ENCODE measurements at places on chromosomes 5 and 9.

DNA sequence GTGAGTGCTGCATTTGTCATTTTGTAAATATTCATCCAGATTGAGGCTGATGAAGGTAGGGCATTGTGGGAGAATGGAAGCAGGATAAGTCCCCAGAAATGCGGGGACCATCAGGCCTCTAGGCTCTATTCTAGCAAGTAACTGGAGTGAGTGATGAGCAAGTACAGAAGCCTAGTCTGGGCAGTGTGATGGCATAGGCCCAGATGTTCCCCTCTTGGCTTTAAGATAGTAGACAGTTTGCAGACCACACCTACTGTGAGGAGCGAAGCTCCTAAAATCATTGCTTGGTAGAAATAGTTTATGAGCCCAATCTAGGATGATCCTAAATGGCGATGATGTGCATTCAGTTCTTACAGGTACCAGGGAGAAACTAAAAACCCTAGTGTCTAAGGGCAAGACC is 24.3 kb downstream of the NDFIP1 start:
- no peak for ATAC-seq

DNA sequence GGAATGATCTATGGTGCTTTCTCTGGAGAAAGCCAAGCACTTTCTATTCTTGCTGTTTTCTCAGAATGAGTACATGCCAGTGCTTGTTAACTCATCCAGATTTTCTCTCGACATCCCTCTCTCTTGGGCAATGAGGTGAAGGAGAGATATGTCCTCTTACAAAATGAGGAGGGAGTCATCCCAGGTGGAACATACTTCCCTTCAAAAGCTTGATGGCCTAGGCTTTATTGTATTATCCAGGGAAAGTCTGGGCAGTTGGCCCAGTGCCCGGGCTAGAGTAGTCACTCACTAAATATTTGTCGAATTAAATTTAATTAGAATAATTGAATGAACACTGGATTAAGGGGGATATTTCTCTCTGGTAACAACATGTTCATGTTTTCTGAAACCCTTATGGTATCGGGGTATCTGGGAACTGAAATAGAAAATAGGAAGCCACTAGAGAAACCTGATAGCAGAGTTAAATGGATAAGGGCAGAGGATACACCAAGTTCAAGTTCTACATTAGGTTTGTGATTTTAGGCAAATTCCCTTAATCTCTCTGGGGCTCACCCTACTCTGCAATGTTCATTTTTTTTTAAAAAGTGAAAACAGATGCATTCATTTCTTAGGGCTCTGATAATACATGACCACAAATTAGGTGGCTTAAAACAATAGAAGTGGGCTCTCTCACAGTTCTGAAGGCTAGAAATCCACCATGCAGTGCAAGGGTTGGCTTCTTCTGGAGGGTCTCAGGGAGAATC is 99.6 kb downstream of the LIFR start:
- no peak for ATAC-seq

GRCh38 chr5:60463179-60463868 is 236.6 kb downstream of the DEPDC1B start:
- no peak for ATAC-seq

- no peak for ATAC-seq
Observed at GRCh38 chr5:73151766-73152410, 21.1 kb upstream of the TMEM174 start.

DNA sequence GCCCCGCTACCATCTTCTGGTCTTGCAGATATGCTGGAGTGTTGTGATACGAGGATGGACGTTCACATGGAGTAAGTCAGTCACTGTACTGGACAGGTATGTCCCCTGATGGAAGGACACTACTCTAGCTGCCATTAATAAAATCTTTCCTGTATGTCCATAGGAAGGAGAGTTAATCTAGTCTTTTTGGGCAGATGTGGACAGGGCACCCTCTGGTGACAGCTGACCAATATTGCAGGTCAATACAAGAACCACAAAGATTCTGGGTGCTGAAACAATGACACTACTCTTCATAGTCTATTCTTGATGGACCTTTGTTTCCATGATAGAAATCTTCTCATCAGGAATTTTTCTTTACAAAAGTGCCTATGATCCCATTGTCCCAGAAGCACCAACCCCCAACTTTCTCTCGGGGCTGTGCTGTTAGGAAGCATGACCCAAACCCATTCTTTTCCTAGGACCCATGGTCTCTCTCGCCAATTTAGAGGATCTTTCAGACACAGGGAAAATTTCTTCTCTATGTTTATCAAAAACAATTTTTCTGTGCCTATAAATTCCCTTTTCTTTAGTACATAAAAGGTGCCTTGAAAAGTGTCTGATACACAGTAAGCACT is 376.9 kb downstream of the DTWD2 start:
- peak; percentile 44 for ATAC-seq

- ATAC-seq: no peak
Observed at GRCh38 chr9:73154722-73155121, 3.1 kb downstream of the ANXA1 start.

GRCh38 chr9:137174722-137175293 is 3.0 kb upstream of the TMEM210 start:
- ATAC-seq: no peak

- ATAC-seq: no peak
Observed at GRCh38 chr5:73780302-73781080, 154.5 kb downstream of the ARHGEF28 start.

DNA sequence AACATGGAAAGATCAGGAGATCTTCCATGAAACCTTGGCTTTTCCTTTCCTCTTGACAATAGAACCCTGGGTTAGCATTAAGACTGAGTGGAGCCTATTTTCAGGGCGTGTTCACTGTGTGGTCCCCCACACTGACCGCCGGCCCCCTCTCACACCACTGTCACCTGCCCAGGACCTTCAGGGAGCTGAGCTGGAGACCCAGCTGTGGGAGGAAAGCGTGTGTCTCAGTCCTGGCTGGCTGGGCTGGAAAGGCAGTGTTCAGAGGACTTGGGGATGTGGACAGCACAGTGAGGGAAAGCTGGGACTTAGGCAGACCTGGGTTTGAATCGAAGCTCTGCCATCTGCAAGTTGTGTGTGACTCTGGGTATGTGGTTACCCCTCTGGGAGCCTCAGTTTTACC is 268.1 kb downstream of the NSG2 start:
- no peak for ATAC-seq

- no peak for ATAC-seq
Observed at GRCh38 chr5:160382346-160382745, 11.9 kb upstream of the C1QTNF2 start.

DNA sequence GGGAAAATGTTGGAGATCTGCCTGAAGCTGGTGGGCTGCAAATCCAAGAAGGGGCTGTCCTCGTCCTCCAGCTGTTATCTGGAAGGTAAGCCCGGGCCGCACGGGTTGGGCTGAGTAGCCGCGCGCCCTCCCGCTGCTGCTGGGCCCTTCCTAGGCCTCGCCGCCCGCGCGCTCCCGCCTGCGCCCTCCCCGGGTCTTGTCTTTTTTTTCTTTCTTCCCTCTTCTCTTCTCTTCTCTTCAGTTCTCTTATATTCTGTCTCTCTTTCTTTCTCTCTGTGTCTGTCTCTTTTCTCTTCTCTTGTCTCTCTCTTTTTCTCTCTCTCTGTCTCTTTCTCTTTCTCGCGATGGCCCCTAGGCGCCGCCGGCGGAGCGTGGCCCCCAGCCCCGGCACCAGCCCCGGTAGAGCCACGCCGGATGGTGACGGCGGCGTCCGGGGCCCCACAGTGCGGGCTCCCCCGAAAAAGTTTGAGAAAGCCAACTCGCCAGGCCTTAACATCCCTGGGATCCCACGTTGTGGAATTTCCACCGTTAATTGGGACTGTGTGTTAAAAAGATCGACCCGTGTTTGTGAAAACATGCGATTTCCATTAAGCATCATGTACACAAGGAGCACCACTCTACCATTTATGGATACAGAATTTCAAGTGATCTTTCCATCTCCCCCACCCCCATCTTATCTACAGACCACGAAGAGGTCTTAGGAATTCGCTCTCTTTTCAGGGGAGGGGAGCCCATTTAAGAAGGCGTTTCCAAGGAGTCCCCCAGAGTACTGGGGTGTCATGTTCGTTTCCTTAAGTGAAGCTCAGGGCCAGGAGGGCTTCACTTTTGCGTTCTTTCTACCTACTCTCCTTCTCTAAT is 616 bp downstream of the ABL1 start:
- peak; percentile 70 for ATAC-seq

DNA sequence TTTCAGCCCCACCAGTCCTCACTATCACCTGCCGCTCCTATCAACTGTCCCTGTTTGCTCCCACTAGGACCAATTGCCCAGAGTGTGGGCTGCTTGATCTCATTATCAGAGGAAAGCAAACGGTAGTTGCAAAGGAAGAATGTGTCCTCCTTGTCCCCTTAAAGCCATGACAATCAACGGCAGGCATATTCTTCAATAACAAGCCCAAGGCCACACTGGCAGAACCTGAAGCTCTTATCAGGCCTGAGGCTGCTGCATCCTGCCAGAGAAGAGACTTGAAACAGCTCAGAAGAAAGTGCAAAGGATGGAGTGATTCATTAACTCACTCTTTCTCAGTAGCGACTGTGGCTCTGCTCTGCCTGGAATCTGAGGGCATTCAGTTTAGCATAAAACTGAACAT is 39.2 kb upstream of the MAN2A1 start:
- ATAC-seq: no peak

GRCh38 chr5:65062469-65063083 is 293.8 kb downstream of the CWC27 start:
- ATAC-seq: no peak

- ATAC-seq: no peak
Observed at GRCh38 chr5:5009240-5009639, 130.9 kb upstream of the ADAMTS16 start.

DNA sequence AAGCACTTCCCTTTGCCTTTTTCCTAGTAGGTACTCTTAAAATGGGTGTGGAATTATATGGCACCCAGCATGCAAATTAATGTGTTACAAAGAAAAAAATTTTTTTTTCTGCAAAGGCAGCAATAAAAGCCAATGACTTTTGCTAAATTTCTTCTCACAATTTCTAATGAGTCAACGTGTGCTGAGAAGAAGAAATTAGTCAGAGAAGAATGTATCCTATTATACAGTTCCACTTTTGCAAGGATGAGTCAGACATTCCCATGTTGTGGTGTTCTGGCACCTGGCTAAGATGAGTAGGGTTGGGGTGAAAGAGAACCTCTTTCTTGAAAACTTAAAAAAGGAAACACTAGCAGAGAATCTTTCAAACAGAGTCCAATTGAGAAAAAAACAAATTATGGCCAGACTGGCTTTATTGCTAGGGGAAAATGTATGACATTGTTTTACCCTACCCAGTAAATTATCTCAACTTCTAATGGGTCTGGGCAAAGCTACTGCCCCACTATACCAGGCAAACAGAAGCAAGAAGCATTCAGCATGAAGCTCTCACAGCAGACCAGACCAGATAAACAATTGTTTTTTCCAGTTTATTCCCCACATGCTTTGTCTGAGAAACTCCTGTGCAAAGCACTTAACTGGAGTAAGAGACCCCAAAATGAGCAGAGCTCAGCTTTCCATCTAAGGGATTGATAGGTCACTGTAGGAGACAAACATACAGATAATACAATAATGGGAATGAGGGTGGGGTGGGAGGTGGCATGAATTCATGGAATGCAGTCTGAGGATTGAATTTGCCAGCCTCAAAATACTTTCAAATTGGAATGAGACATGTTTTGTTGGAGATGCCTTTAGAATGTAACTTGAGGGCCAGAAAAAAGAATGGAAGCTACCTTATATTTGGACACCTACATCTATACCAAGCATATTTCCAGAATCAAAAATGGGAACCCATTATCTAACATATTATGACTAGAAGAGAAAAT is 220.8 kb upstream of the RFX3 start:
- ATAC-seq: no peak

DNA sequence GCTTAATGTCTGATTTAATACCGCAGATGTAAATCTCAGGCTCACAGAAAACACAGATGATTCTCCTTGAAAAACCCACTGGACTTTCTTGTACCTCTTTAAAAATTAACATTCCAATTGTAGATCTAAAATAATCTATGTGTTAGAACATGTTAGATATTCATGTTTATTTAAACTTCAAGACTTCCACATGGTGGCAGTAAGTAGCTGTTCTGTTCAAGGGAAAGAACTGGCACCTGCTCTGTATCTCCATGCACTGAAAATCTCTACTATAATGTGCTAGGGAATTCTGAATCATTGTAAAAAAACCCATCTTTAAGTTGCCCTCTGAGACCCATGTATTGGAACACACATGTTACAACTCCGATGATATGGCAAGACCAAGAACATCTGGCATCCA is 366.9 kb downstream of the DMRTA1 start:
- no peak for ATAC-seq

DNA sequence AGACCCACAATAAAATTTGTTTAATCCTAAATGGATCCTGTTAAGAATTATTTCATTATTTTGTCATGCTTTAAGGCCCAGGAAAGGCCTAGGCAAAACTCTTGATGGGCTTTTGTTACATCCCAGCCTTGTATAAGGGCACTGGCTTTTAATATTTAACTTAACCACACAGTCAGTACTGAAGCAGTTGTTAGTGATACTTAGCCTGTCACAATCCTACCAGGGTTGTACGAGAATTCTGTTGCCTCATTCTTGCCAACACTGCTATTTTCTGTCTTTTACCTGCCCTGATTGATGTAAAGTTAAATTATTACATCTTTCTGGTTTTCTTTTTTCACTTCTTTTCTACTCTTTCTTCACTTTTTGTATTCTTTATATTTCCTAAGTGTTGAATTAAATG is 10.9 kb downstream of the ZNF169 start:
- no peak for ATAC-seq

- ATAC-seq: no peak
Observed at GRCh38 chr5:150053713-150054392, 32.5 kb downstream of the CSF1R start.

GRCh38 chr9:2727966-2728613 is 10.8 kb downstream of the KCNV2 start:
- ATAC-seq: peak; percentile 77

DNA sequence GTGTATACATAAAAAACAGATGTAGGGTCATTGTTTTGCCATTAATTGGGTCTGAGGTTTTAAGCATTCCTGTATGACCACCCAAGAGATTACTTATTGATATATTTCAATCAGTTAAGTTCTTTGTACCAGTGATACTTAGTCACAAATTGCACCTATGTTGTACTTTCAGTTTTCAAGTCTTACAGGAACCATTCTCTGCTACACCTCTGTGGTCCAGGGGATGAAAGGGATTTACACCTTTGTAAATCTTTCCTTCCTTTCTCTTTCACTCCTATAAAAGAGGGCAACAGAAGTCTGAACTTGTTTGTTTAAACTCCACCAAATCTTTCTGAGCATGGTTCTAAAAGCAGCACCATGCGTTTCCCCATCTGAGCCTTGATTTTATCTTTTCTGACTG is 86.1 kb downstream of the DEPDC1B start:
- ATAC-seq: no peak
